ENCODE measurements at places on chromosomes 4 and X. TPM values are rescaled to one million over a fixed set of nuclear protein-coding genes. Genes with fewer than 3 reads are reported as not detected.

CSAG1 gene
- not detected for total RNA-seq

COX7B2 gene
- not detected for total RNA-seq

SPANXN3 gene
- total RNA-seq, result not detected

RNF113A gene
- total RNA-seq, result 15.2 TPM

TCEAL2 gene
- 7.7 TPM for total RNA-seq
